Nephron progenitor cell (in vitro differentiated cells): ENCODE measurements at places on chromosomes 7 and 10.

GRCh38 chr10:95276367-95277200 is 14.2 kb downstream of the PDLIM1 start:
- DNase-seq = no peak
- H3K4me1 ChIP-seq = peaks cover 54% of the 10 kb centered on the region
- no peak overlapping the region for H3K4me3 ChIP-seq
- H3K27ac ChIP-seq = no peak overlapping the region
- H3K36me3 ChIP-seq = peaks cover 8% of the 10 kb centered on the region

DNA sequence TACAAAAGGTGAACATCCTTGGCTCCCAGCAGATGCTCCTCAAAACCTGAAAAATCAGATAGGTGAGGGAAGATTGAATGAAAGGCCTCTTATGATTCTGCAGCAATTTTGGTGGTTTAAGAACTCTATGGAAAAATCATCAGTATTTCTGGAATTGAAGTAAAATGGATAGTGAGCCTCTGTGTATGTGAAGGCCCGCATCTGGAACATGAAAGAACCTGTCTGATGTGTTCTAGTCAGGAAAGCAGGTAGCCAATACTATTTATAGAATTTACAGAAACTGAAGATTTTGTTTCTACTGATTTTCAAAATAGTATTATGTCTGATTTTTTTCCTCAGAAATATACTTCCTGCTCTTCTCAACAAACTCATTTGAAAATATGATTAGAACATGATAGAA is 37.3 kb downstream of the EGFR start:
- DNase-seq = no peak
- H3K27me3 ChIP-seq = peaks cover 14% of the 10 kb centered on the region
- no peak overlapping the region for H3K4me3 ChIP-seq
- H3K27ac ChIP-seq = no peak overlapping the region
- H3K4me1 ChIP-seq = peaks cover 5% of the 10 kb centered on the region

- peaks cover 38% of the 10 kb centered on the region for H3K4me1 ChIP-seq
- H3K27ac ChIP-seq = no peak overlapping the region
- no peaks in the 10 kb centered on the region for H3K36me3 ChIP-seq
- DNase-seq = no peak
Observed at GRCh38 chr7:43764807-43765491, 6.5 kb downstream of the BLVRA start.

- no peak overlapping the region for H3K27ac ChIP-seq
- H3K4me1 ChIP-seq = peaks cover 25% of the 10 kb centered on the region
- H3K4me3 ChIP-seq = no peak overlapping the region
- no peaks in the 10 kb centered on the region for H3K36me3 ChIP-seq
Observed at GRCh38 chr10:130873636-130874035, 437.9 kb downstream of the TCERG1L start.

DNA sequence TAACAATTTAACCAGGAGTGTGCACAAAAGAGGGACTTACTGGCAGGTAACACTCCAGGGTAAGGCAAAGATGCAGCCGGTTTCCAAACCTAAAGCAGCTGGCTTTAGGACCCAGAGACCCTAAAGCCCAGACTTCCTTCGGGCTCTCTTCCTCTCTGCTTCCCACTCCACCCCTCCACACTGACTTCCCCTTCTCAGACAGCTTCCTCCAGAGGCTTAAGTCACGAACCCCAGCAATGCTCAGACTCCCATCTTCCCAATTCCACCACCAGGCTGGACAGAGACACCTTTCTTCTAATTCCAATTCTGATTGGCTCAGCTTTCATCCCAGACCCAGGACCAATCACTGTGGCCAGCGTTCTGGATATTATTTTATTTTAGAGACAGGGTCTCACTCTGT is 24.8 kb downstream of the STYXL1 start:
- no peak for DNase-seq
- peak overlapping the region; percentile 96 for H3K27ac ChIP-seq
- H3K4me1 ChIP-seq = no peaks in the 10 kb centered on the region
- H3K4me3 ChIP-seq = no peak overlapping the region
- H3K36me3 ChIP-seq = peaks cover 42% of the 10 kb centered on the region

DNA sequence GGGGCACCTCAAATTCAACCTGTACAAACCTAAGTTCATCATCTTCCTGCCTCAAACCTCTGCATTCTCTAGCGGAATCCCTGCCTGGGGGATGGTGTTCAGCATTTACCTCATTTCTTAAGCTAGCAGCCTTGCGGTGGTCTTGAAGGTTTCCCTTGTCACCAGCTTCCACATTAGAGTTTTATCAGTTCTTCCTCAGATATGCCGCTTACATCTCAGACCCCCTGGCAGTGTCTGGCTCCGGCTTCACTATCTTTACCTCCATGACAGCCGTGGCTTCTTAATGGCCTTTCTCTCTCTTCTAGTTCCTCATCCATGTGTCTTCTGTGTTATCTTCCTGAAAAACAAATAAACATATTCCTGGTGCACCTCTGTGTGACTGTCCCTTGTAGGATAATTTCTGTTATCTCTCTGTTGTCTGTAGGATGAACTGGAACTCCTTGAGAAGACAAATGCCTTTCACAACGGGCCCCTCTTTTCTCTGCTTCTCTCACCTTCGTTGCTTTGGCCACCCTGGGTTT is 101.1 kb upstream of the BMPER start:
- H3K27ac ChIP-seq = peak overlapping the region; percentile 17
- H3K4me3 ChIP-seq = no peak overlapping the region
- peaks cover under 1% of the 10 kb centered on the region for H3K36me3 ChIP-seq
- peaks cover 5% of the 10 kb centered on the region for H3K27me3 ChIP-seq
- H3K4me1 ChIP-seq = peaks cover 38% of the 10 kb centered on the region
- no peak for DNase-seq

DNA sequence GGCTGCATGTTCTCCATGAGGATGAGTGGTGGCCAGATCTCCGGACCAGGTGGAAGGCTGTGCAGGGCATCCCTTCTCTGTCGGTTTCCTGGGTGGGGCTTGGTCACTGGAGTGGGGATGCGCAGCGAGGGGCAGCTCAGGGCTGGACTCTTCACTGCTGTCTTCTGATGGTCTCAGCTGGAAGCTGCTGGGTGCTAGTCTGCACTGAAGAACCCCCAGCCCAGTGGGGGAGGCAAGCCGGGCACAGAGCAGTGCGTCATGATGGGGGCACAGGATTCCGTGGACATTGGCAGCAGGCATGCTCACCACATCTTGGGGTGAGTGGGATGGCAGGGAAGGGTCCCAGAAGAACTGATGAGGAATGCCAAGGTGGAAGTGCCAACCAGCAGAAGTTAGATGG is 39.8 kb downstream of the EEPD1 start:
- H3K36me3 ChIP-seq = peaks cover 8% of the 10 kb centered on the region
- no peak for DNase-seq
- no peak overlapping the region for H3K27ac ChIP-seq
- peaks cover 30% of the 10 kb centered on the region for H3K4me1 ChIP-seq

GRCh38 chr7:48084727-48085432 is 4.2 kb upstream of the UPP1 start:
- no peaks in the 10 kb centered on the region for H3K36me3 ChIP-seq
- H3K4me1 ChIP-seq = peaks cover 23% of the 10 kb centered on the region
- no peak overlapping the region for H3K4me3 ChIP-seq
- H3K27me3 ChIP-seq = peaks cover 3% of the 10 kb centered on the region
- DNase-seq = no peak

GRCh38 chr10:22308390-22308789 is 7.8 kb upstream of the COMMD3 start:
- H3K4me3 ChIP-seq = no peak overlapping the region
- no peaks in the 10 kb centered on the region for H3K4me1 ChIP-seq
- H3K36me3 ChIP-seq = no peaks in the 10 kb centered on the region
- peaks cover 15% of the 10 kb centered on the region for H3K27me3 ChIP-seq
- DNase-seq = no peak
- no peak overlapping the region for H3K27ac ChIP-seq

GRCh38 chr7:13489386-13489785 is 500.1 kb downstream of the ETV1 start:
- H3K36me3 ChIP-seq = no peaks in the 10 kb centered on the region
- H3K27me3 ChIP-seq = peaks cover 4% of the 10 kb centered on the region
- no peak overlapping the region for H3K27ac ChIP-seq
- no peak for DNase-seq
- H3K4me3 ChIP-seq = no peak overlapping the region

DNA sequence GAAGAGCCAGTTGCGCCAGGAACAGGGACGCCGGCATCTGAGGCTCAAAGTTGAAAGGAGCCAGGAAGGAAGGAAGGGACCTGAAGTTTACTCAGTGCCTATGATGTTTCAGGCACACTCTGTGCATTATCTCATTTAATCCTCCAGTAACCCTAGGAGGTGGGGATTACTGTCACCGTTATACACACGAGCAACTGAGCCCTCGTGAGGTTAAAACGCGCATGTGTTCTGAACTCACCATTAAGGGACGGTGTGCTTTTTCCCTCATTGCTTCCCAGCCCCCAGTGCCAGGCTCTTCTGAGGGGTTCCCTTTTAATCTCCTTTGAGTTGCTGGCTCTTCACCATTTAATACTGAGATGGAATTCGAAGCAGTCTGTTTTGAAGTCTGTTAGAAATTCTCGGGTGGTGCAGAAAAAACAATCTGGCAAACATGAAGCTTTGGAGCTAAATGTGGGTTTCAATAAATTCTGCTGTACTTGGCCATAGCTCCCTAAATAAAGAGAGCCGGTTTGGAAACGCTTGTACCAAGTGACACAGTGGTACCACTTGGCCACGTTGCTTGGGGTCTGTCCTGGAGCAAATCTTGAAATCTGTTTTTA is 102.2 kb downstream of the TAX1BP1 start:
- no peak overlapping the region for H3K27ac ChIP-seq
- H3K4me1 ChIP-seq = peaks cover 61% of the 10 kb centered on the region
- peaks cover 15% of the 10 kb centered on the region for H3K27me3 ChIP-seq
- H3K4me3 ChIP-seq = no peak overlapping the region
- DNase-seq = no peak

- H3K4me3 ChIP-seq = no peak overlapping the region
- H3K36me3 ChIP-seq = no peaks in the 10 kb centered on the region
- DNase-seq = no peak
- no peak overlapping the region for H3K27ac ChIP-seq
Observed at GRCh38 chr7:132232406-132232805, 343.9 kb downstream of the PLXNA4 start.
